Stimulated activated CD4-positive, alpha-beta T cell treated with anti-CD3 and anti-CD28 coated beads, Interleukin-4, amount 100 ng/mL, for 1 hour (primary cell): ENCODE measurements at places on chromosomes 2 and 18.

GRCh38 chr2:241391892-241392665, 36.0 kb downstream of the FARP2 start:
- DNase-seq, result no peak

GRCh38 chr18:36672437-36673344, 156.1 kb downstream of the TPGS2 start:
- no peak for DNase-seq

DNA sequence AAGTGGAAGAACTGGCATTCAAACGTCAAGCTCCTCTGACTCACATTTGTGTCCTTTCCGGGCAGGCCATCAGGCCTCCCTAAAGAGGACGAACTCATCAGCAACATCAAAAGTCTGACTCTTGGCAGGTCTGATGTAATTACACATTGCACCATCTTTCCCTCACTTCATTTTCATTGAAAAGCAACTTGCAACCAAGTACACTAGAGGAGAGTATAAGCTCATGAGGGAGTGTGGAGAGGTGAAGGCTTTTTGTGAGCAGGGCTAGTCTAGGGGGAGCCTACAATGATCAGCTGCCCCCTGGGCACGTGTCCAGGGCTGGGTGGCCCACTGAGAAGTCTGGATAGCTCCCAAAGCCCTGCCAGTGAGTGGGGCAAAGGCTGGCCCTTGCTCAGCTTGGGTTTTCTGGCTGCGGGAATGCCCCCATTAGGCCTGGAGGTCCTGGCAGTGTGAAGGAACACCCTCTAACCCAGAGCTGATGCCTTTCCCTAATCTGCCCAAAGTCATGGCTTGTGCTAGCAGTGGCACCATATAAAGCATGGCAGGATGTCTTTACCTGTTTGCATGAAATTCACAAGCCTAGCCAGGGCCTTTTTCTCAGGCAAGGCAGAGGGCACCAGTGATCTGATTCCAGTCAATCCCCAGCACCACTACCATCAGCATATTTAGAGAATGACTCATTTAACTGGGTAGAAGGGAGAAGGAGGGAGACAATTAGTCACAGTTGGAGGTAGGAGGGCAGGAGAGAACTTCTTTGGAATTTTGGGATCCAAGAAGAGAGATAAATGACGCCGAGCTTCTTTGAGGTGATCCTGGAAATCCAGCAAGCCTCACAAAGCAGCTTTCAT, 8.5 kb upstream of the DAW1 start:
- DNase-seq, result no peak

GRCh38 chr18:22088029-22088428, 81.4 kb upstream of the GATA6 start:
- no peak for DNase-seq

DNA sequence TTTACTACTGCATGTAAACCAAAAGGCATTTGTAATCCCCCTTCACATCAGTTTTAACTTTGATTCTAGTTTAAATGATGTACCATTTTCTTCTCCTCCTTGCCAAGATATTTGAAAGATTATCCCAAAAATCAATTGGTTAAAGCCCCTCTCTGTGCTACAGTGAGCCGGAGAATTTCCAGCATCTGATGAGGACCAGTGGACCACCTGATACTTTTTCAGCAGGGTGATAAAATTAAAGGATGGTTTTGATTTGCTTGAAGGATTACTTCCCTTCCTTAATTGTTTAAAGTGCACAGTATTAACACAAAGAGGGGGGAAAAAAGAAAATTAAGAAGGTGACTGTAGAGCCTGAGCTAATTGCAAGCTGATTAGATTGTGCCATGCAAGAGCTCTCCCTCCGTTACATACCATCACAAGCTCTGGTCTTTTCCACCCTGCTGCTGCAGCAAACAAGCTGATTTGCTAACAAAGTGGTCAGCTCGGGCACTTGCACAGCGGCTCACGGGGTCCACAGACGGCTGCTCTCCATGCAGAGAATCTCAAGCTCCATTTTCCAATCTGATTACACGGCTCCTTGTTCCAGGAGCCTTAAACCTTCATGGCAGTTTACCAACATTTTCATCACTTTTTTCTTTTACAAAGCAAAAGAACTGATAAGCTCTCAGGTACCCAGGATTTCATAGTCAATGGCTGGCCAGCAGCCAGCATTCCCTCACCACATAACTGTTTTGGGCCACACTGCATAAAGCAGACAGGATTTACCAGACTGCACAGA, 22.1 kb downstream of the FIGN start:
- DNase-seq, result no peak

DNA sequence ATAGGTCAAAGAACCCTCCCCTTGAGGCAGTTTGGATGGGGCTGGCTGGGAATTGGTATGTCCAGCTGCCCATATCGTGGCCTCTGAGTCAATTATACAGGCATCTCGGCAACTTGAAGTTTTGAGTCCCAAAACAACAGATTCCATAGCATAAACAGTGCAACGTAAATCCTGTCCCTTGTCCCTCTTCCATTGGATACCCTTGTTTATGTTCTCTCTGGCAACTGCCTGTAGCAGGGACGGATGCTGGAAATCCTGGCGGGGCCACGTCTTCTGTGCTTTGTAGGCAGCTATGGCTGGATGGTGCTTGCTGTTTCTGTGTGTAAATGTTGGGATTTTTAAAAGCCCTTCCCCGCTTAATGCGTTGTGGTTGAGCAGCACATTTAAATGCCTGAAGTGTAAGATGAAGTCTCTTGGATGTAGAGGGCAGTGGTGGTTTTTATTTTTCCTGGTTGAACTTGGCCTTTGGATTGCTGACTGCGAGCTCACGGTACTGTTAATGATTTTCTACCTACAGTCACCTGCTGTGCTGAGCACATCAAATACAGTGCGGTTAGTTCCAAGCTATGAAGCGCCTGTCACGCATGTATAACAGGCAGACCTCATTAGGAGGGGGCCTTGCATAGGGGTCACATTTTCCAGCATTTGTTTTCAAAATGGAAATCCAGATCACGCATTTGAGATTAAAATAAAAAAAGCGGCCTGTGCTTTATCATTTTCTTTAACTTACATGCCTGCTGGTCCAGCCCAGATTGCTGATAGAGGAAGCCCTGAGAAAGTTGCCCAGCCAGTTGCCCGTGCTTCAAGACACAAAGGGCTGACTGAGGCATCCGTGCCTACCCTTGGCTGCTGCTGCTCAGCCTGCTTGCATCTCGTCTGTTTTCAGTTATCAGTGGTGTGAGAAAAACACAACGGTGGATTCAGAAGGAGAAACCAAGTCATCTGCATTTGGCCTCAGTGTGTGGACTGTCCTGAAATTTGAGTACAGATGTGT, 84.7 kb downstream of the NEDD4L start:
- no peak for DNase-seq

GRCh38 chr18:76474824-76475223, 20.2 kb downstream of the ZNF516 start:
- no peak for DNase-seq

GRCh38 chr18:12011957-12012549, 30.7 kb downstream of the IMPA2 start:
- no peak for DNase-seq

GRCh38 chr18:26574958-26575864, 26.9 kb upstream of the KCTD1 start:
- no peak for DNase-seq

- no peak for DNase-seq
These were observed 190.1 kb upstream of the AGAP1 start for GRCh38 chr2:235303499-235304291.

DNA sequence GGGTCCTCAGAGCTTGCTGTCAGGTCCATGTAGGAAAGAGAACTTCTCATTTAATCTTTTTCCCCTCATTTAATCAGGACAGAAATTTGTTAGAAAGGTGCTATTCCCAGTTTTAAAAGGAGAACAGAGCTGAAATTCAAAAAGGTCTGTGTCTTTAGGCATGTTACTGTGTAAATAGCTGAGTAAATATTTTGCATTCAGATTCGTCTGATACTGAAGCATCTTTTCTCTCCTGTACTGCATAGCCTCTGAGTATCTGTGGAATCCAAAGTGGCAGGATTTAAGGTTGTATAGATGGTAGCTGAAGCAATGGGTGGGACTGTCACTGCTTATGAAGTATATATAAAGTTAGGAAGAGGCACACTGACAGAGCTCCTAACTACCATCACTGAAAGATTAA, 9.0 kb downstream of the PTPN4 start:
- no peak for DNase-seq

- DNase-seq, result no peak
These were observed 318.9 kb upstream of the RND3 start for GRCh38 chr2:150806336-150806735.

DNA sequence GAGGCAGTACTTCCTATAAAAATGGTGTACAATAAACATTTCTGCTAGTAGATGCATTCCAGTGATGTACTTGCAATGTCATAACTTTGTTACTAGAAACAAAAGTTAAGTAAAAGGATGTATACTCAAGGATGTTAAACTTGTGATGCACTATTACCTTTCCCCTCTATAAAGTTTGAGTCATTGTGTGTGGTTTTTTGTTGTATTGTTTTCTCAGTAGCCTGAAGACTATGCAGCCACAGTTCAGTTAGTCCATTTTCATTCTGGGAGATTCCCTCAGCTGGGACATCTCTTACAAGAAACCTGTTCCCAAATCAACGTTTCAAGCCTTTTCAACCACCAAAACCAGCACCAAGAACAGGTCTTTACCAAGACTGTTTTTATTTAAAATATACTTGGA, 5.6 kb downstream of the ATP5MC3 start:
- DNase-seq, result no peak

DNA sequence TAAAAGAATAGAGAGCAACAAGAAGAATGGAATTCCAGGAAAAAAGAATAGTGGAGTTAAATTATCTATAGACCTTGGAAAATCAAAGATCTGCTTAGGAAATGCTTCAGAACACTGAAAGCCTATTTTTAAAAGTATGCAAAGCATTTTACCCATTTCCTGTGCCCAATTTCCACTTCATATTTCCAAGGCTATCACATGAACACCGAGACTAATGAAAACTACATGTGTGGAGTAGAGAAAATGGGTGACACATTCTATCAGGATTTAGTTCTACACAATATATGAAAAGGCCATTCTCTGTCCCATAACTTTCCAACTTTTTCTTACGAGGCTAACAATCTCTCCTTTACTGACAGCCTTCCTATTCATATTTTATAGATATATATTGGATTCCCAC, 279.4 kb downstream of the CCDC178 start:
- no peak for DNase-seq

GRCh38 chr2:10863837-10864236, 47.9 kb upstream of the KCNF1 start:
- DNase-seq, result no peak

DNA sequence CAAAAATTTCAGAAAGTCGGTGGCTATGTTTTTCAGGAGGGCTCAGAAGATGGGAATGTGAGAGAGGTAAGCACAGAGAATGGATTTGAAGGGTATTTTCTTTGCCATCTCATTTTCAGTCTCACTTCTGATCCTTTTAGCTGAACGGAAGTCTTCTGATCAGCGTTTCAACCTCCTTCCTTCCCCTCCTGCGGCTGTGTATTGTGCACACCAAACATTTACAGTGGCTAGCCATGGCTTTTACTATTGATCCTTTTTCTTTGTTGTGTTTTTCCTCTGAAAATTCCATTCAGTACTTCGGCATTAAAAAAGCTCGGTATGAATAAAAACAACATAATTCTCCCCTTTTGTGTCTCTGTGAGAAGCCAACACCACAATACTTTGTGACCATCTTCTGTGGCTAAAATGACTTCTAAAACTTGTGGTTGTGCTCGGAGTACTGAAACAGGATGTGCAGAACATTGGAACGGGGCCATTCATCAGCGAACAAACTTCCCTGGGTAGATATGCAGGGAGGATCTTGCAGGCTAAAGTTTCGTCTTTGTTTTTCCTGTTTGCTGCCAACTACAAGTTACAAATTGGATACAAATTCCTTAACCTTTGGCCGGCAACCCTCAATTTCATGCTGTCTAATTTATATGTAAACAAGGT, 260.8 kb upstream of the FAM98A start:
- DNase-seq, result no peak

DNA sequence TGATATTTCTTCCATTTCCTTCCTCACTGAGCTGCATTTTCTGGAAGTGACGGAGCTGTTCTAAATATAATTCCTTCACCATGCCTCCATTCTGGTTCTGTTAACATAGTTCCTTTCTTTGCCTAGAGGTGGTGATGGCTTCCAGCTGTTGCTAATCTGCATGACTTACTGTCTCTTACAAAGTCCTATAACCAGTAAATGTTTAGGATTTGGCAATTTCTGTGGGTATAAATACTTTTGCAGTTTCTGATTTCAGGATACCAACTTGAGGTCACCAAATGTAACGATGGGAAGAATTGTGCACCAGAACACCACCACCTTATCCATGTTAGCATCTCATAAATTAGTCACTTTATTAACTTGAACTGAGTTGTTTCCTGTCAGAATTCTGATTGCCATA, 101.7 kb upstream of the FN1 start:
- no peak for DNase-seq

DNA sequence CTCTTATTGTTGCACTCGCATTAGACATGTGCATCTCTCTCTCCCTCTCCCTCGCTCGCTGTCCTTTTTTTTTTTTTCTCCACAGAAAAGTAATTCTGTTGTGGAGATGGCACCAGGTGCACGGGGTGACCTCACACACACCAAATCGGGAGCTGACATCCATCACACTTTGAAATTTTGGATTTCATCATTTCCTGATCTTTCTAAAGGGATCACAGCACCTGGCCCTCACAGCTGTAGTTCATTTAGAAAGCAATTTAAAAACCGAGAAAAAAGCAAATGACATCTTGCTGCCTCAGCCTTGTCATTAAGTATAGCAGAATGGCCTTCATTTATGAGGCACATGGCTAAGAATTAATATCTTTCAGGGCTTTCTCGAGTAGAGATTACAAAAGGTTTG, 717.2 kb downstream of the RNF144A start:
- no peak for DNase-seq

DNA sequence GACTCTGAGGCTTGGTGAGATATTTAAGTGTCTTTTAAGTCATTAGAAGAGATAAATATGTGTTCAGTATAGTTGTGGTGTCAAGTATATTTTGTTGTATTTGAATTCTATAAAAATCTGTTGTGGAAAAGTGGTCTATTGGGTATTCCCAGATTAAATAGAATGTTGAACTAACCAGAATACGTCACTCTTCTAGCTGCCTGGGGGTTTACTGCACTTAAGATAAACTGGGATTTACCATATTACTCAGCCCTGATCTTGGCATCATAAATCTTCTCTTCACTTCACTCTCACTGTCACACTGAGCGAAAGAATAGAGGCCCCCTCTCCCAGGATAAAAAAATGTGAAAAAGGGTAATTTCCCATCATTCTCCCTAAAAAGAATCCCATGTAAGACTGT, 129.8 kb downstream of the BCL2 start:
- DNase-seq, result no peak

GRCh38 chr2:88239781-88240180, 69.6 kb downstream of the THNSL2 start:
- no peak for DNase-seq

- DNase-seq, result no peak
These were observed 516.6 kb upstream of the NXPH2 start for GRCh38 chr2:139296672-139297209.

GRCh38 chr18:9792565-9793245, 84.6 kb downstream of the RAB31 start:
- DNase-seq, result peak; percentile 13

- DNase-seq, result no peak
These were observed 24.3 kb upstream of the KLHL29 start for GRCh38 chr2:23360571-23361125.
